Stimulated activated CD8-positive, alpha-beta memory T cell treated with anti-CD3 and anti-CD28 coated beads, Interleukin-4, amount 100 ng/mL, for 1 hour (primary cell): ENCODE measurements at places on chromosomes 7 and 10.

DNA sequence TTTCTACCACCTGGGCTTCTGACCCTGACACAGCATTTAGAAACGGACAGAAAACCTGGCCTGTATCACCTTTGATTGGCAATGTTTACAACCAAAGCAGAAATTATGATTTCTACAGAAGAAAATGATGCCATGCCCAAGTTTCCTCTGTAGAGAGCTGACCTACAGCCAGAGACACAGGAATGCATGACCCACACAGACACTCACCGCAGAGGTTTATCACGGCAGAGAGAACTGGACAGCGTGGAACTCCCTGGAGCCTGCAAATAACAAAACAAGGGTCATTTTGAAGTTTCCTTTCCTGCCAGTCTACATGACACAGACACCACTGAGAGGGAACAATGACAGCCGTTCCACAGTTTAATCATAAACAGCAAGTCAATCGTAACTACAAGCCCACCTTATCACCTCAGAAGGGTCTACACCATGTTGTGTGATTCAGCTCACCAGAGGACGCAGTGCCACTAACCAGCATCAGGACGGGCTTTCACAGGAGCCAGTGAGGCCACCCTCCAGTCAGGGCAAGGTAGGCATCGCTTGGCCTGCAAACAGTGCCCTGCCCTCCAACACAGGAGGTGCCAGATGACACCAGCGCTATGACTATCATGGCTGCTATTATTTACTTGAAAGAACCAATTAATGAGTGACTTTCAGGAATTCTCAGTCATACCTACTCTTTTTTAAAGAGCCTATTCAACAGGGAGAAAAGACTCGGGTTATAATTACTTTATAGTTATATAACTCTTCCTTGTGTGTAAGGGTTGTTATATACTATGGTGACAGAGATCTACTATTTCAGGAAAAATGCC is 139.9 kb downstream of the TNS3 start:
- DNase-seq = no peak

GRCh38 chr7:28813243-28813962 is 144.7 kb downstream of the TRIL start:
- DNase-seq = no peak

- DNase-seq = no peak
Observed at GRCh38 chr7:73433924-73434700, 534 bp downstream of the FZD9 start.

DNA sequence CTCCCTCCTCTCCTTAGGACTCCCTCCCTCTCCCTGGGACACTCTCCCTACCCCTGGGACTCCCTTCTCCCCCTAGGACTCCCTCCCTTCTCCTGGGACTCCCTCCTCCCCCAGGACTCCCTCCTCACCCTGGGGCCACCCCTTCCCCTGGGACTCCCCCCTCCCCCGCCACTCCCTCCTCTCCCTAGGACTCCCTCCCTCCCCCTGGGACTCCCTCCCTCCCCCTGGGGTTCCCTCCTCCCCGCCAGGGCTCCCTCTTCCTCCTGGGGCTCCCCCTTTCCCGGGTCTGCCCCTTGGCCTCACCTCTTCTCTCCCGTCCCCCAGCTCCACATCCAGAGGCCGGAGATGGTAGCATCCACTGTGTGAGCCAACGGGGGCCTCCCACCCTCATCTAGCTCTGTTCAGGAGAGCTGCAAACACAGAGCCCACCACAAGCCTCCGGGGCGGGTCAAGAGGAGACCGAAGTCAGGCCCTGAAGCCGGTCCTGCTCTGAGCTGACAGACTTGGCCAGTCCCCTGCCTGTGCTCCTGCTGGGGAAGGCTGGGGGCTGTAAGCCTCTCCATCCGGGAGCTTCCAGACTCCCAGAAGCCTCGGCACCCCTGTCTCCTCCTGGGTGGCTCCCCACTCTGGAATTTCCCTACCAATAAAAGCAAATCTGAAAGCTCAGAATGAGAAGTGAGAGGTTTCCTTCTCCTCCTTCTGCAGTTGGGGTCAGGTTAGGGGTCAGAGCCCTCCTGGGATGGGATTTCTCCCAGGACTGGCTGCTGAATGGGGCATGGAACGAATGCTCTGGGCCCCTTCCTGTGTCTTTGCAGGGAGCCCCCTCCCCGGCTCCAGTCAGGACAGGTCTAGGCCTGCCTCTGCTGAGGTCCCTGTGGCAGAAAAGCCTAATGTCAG is 1.4 kb upstream of the MUC17 start:
- no peak for DNase-seq

- DNase-seq = no peak
Observed at GRCh38 chr10:5570979-5571810, 46.4 kb downstream of the CALML3 start.

GRCh38 chr7:35604595-35604994 is 90.3 kb downstream of the HERPUD2 start:
- no peak for DNase-seq

DNA sequence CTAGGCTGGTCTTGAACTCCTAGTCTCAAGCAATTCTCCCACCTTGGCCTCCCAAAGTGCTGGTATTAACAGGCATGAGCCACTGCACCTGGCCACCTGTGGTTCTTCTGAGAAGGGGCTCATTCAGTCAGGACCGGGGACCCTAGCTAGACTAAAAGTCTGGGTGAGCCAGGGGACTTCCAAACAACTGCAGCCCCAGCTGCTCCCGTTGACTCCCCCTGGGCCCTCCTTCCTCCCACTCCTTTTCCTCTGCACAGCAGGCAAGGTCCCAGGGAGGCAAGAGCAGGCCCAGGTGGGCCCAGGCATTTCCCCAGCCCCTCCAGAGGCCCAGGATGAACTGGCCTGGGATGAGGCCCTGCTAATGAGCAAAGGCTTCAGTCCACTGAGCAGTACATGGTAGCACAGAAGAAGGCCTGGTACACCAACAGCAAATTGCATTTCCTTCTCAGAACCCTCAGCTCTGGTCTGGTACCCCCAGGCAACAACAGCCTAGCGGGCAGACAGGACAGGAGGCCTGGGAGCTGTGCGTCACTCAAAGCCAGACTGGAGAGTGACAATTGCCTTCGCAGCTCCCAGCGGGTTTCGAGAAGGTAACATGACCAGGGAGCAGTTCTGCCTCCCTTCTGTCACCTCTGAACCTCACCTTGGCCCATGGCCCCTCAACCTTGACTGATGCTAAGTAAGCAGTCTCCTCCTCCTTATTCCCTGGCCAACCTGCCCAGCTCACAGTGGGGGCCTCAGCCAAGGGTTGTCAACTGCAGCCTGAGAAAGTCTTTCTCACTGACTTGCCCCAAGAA is 30.7 kb upstream of the HSPA12A start:
- no peak for DNase-seq
